Panc1 (cell line): ENCODE measurements at places on chromosomes 11 and 22.

- DNase-seq = no peak
Measured at GRCh38 chr11:67418476-67419281, 3.2 kb downstream of the CARNS1 start.

GRCh38 chr11:13339195-13340153 is 61.9 kb downstream of the BMAL1 start:
- DNase-seq = peak; percentile 57

GRCh38 chr11:72670041-72670440 is 4.2 kb downstream of the PDE2A start:
- DNase-seq = no peak

DNA sequence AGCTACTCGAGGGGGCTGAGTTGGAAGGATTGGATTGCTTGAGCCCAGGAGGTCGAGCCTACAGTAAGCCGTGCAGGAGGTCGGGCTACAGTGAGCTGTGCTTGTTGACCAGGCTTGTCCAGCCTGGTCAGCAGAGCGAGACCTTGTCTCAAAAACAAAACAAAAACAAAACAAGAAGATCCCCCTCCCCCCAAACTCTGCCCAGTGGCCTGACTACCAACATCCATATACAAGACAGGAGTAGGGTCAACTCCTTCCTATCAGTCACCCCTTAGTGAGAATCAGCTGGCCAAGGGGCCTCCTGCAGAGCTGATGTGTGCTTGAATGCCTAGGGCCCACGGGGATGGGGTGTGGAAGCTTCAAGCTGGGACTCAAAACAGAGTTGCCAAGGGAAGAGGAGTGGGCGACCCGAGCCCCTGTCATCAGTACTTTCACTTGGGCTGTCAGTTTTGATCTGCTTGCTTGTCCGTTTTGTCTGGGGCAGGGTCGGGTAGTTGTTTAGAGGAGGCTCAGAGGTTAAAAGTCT is 942 bp upstream of the TSPAN18 start:
- DNase-seq = no peak

DNA sequence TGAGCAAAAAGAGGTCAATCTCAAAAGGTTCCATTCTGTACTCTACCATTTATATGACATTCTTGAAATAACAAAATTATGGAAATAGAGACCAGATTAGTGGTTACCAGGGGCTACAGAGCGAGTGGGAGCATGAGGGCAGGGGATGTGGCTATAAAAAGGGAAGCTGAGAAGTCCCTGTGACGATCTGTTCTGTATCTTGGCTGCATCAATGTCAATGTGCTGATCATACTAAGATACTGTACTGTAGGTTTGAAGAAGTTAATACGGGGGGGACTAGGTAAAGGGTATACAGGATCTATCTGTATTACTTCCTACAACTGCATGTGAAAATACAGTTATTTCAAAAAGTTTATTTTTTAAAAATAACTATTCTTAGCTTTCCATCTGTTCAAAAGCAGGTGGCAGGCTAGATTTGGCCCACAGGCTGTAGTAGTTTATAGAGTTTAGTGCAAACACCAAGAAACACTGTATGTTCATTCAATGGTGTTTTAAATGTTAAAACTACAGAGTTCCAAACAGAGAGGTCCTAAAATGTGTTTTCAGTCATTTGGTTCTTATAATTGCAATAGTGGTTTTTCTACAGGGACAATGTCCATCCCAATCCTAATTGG is 78.2 kb downstream of the SMCO4 start:
- no peak for DNase-seq

- no peak for DNase-seq
Measured at GRCh38 chr11:28289444-28289843, 181.3 kb downstream of the METTL15 start.

DNA sequence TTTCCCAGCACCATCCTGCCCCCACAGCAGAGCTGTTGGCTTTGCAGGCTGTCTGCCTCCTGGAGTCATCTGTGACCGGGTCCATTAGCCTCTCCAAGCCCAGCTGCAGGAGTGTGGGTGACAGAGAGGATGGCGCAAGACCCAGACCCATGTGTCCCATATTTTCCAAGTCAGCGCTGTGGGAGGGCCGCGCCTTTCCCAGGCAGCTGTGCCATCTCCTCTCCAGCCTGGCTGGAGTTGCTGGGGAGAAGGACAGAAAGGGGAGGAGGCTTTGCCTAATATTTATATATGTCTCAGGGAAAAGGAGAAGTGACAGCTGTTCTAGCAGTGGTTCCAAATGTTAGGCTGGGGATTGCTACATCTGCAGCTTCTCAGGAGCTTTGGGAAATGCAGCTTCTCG is 15.7 kb downstream of the DTX4 start:
- no peak for DNase-seq

DNA sequence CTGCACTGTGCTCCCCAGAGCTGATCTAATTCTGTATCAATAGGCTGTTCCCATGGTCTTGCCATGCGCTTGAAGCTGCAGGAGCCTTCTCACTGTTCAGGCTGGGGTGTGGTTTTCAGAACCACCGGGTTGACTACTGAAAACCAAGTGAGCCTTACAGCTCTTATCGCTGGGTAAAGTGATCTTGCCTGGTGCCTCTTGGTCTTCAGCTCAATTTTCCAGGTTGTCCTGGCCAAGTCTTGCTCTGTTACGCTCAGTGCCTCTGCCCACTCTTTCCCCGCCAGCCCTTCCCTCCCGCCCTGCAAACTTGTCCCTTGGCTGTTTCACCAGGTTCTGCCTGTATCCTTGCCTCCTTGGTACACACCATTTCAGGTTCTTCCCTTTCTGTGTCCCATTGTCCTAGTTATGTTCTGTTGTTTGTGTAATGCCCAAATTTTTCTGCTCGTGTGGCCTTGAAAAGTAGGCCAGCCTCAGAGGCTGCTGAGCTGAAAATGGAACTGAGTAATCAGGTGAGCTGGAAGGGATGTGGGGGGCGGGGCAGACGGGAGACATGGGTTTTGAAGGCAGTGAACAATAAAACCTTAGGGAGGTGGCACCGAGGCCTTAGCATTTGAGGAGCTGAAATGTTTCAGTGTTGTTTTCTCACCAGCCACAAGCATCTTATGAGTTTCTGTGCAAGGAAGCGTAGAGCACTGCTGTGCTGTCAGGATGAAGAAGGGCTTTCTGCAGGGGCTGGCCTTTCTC is 11.2 kb downstream of the PEX26 start:
- no peak for DNase-seq

- DNase-seq = no peak
Measured at GRCh38 chr11:68685656-68686380, 1.5 kb downstream of the GAL start.

GRCh38 chr22:24590596-24591173 is 2.2 kb downstream of the LRRC75B start:
- DNase-seq = no peak

GRCh38 chr11:68165601-68166000 is 44.4 kb upstream of the CHKA start:
- no peak for DNase-seq

DNA sequence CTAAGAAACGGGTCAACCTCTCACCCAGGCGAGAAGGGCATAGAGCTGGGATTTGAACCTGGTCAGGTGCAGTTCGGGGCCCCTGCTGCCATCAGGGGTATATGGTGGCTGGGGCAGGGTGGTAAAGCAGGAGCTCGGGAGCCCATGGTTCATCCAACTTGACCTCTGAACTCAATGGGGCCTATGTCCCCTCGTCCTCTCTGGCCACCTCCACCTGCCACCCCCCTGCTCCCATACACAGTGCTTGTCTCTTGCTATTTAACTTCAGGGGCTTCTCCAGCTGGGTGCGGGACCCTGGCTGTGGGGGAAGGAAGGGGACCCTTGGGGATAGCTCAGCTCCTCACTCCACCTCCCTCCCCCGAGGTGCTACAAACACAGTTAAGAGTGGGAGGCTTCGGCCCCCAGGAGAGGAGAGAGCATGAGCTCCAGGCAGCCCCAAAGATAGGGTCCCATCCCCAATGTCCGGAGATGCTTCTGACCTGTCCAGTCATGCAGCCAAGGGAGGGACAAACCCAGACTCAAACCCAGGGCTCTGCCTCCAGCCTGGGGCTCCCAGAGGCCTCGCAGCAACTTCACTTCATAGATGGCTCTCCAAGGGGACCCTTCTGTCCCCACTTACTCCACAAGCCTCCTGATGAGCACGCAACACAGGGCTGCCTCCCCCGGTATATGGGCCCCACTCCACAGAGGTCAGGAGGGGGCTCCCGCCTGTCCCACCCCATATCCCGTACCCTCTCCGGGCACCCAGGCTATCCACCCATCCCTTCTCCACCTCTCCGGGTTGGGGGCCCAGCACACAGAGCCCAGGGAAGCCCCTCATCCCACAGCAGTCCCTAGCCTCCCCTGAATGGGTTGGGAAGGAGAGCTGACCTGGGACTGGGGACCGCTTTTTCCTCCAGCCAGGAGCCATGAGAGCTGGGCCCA is 712 bp downstream of the IL2RB start:
- DNase-seq = no peak

- DNase-seq = no peak
Measured at GRCh38 chr11:83681031-83681781, 395.0 kb upstream of the CCDC90B start.

DNA sequence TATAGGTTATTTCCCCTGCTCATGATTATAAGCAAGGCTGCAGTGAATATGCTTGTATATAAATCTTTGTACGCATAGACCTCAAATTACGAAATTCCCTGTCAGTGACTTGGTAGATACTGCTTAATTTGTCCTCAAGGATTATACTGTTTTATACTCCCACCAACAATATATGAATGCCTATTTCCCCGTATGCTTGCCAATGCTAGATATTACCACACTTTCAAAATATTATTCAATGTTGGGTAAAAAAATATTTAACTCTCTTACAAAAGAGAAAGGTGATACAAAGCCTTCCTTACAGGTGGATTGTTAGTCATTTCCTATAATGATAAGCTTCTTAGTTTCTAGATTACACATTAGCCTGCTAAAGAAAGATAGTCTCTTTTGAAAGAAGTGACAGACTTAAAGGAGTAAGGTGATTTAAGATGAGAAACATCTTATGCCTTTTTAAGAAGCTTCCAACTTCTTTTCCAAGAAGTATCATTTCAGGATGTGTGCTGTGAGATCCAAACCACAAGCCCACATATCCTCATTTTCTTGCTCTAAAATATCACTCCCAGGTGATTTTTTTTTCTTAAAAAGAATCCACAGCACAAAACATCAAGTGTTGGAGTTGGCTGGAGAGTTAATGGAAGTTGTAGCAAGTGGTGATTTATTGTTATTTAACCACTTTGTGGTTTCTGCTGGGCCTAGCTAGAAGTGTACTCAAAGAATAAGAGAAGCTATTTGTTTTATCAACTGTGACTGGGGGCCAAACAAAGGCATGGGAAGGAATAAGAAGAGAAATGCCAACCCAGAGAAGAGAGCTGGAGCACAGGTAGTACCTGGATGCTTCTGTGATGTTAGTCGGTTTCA is 59.2 kb downstream of the BARX2 start:
- DNase-seq = no peak

GRCh38 chr22:21074102-21074715 is 28.5 kb downstream of the LRRC74B start:
- DNase-seq = peak; percentile 32

DNA sequence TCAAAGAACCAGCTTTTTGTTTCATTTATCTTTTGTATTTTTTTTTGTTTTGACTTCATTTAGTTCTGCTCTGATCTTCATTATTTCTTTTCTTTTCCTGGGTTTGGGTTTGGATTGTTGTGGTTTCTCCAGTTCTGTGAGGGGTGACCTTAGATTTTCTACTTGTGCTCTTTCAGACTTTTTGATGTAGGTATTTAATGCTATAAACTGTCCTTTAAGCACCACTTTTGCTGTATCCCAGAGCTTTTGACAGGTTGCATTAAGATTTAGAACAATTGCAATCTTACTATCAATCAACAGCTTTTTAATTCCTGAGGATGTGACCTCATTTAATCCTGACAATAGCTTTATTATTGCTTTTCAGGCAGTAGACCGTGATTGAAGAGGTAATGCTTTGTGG is 94.3 kb downstream of the ZNF280B start:
- no peak for DNase-seq

GRCh38 chr11:70677232-70677916 is 279.0 kb downstream of the CTTN start:
- no peak for DNase-seq
